Germinal center (tissue), 1 donor: ENCODE measurements at places on chromosomes 16 and 17.

- no peak for DNase-seq
These were observed 38.3 kb downstream of the CYB561 start for GRCh38 chr17:63407741-63408330.

DNA sequence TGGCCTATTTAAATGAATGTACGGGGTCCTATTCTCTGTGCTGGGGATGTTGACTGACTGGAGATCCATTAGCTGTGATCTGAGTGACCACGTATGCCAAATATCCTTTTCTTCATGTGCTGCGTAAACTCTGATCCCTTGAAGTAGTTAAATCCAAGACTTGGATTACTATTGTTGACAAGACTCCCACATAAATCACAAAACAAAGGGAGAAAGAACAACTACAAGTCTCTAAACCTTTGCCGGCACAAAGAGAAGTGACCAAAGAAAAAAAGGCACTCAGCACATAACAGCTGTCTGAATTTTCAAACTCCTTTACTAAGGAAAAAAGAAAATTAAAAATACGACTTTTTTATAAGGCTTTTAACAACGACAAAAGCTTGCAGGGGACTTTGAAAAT lies 559.9 kb upstream of the CDH8 start:
- no peak for DNase-seq

- no peak for DNase-seq
These were observed 42.9 kb downstream of the AMFR start for GRCh38 chr16:56382459-56382858.

DNA sequence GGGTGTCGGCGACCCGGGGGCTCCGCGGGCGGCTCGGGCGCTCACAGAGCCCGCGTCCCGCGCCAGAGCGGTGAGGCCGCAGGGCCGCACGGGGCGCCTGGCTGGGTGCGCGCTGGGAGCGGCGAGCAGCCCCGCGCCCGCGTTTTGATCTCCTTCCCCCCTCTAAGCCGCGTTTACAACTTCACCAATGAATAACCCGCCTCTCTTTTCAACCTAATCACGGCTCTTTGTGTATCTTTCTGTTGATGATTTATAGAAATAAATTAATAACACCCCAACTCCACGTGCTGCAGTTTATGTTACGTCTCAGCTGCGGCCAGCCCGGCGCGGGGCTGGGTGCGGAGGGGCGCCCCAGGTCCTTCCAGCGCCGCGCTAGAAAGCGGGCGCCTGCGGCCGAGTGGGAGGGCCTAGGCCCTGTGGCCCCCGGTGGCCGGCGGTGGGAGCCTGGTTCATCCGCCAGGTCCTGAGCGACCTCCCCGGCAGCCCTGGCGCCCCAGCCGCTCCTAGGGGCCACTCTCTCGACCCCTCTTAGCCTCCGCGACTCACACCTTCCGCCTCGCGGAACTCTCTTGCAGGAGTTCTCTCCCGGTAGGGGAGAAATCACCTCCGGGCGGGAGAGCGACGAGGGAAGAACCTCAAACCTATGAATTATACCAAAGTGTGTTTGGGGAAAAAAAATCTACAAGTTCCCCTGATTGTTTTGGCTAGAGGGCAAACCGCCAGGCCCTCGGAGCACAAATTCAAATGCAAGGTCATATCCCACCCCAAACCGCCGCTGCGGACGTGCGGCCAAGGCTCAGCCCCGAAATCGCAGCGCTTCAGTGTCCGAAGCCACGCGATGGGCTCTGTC lies 1.9 kb downstream of the HNF1B start:
- DNase-seq: peak; percentile 18
